ENCODE measurements at places on chromosomes 13 and 19. TPM values are rescaled to one million over a fixed set of nuclear protein-coding genes. Genes with fewer than 3 reads are reported as not detected.
A peak's percentile ranks its signal among the peaks of the same experiment; 100 is the strongest.

Gene ZNF808
- total RNA-seq: 22.8 TPM

Gene DYRK1B
- 2.7 TPM for total RNA-seq

Gene SLC6A16
- under 0.01 TPM for total RNA-seq

Gene MCF2L
- not detected for total RNA-seq

Gene ATP4A
- not detected for total RNA-seq

Gene ZNF234
- total RNA-seq: 11.9 TPM

DNA sequence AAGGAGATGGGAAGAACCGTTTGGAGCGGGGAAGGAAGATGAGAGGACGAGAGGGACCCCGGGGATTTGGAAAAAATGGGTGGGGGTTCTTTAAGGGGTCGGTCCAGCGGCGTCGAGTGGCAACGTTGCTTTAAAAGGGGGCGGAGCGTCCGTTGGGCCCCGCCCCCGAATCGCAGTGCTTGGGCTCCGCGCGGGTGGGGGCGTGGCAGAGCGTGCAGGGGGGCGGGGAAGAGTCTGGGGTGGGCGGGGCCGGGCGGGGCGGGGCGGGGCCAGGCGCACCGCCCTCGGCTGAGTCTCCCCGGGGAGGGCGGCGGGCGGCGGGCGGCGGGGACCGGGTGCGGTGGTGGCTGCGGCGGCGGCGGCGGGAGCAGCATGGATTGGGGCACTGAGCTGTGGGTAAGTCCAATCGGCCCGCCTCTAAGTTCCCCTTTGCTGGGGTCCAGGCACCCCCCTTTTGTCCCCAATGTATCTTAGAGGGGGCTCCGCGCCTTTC, at the start of gene TRIP10:
TSS of gene TRIP10 (plus strand) at position 291 of the 493 bp plus-strand sequence. CDS start at position 373, 82 bp downstream.
- DNase-seq: peak; percentile 72

DNA sequence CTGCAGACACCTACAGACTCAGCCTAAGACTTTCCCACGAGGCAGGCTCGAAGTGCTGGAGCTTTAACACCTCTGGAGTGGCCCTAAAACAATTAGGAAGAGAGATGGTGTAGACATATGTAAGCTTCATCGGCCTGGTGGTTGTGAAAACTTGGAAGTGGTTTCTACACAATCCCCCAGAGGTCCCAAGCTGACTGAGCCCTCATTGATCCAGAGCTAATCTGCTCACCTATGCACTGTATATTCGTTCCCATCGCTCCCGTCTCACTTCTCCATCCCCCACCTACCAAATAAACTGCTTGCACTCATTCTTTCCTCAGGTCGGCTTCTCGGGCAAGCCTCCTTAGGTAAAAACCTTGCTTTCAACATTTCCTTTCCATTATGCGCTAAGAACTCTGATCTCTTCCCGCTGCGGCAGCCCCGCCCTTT, 767 bp upstream of the ZNF793 start:
- no peak for DNase-seq

GRCh38 chr19:11377756-11378155, 3.3 kb downstream of the SWSAP1 start:
- peak; percentile 37 for DNase-seq

GRCh38 chr19:38162094-38162493, 61.9 kb downstream of the DPF1 start:
- no peak for DNase-seq

DNA sequence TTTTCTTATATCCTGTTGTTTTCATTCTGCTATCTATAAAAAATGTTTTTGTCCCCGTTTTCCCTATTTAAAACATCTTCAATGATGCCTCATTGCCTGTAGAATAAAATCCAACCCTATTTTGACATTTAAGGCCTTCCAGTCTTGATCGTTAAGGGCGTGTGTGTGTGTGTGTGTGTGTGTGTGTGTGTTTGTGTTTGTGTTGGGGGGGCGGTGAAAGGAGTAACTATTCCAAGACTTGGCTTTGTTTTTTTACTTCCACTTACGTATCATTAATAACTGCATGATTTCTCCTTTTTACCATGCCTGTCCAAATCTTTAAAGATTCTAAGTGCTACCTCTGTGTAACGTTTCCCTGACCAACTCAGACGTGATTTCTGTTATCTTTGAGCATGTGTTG, 784 bp downstream of the PIBF1 start:
- DNase-seq: peak; percentile 10

- no peak for DNase-seq
Measured at GRCh38 chr19:18392417-18392816, 5.0 kb downstream of the LRRC25 start.

- DNase-seq: no peak
Measured at GRCh38 chr19:2212861-2213711, 23.0 kb downstream of the PLEKHJ1 start.

DNA sequence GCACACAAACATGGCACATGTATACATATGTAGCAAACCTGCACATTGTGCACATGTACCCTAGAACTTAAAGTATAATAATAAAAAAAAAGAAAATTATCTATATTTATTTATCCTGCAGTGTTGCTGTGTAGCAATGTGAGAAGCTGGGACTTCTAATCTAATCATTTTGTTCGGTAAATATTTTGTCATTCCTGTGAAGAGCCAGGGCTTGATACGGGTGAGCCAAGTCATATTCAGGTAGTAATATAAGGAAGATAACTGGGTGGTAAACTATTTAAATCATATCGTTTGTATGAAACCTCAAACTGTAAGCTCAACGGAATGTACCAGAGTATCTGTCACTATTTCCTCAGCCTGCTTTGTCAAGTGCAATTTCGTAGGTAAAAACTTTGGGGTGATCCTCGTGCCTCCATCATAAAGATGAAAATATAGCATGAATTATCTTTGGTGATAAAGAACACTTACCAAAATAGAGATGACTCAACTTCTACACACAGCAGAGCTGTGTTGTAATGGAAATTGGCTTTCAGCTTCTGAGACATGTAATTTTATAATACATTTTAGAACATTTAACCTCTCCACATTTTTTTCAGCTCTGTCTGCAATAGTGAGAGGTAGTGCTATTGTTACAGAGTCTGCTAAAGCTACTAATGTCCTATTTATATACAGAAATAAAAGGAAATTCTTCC, 92.9 kb downstream of the PCDH9 start:
- peak; percentile 62 for DNase-seq

DNA sequence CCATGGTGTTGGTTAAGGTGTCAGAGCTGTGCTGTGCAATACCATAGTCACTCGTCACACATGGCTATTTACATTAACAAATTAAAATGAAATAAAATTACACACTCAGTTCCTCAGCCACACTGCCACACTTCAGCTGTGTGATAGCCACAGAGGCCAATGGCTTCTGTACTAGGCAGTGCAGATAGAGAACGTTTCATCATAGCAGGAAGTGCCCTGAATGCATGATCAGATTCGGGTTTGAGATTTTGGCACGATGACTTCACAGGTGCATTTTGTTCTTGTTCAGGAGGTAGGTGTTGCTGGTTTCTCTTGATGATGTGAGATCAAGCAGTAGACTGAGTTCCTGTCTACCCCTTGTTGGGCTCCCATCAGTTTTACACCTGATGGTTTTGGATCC, 6.5 kb downstream of the ARMC6 start:
- DNase-seq: no peak

DNA sequence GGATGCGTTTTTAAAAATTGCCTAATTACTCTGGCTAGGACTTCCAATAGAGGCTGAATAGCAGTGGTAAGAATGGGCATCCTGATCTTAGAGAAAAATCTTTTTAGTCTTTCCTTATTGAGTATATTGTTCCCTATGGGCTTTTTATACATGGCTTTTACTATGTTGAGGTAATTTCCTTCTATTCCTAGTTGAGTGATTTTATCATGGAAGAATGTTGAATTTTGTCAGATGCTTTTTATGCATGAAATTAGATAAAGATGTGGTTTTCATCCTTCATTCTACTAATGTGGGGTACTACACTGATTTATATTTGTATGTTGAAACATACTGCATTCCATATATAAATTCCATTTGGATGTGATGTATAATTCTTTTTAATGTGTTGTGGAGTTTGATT, 2673.8 kb downstream of the PCDH9 start:
- peak; percentile 2 for DNase-seq

GRCh38 chr19:55687281-55688201, 12.5 kb downstream of the EPN1 start:
- DNase-seq: no peak

GRCh38 chr19:41702171-41702651, 6.2 kb upstream of the CEACAM5 start:
- DNase-seq: peak; percentile 33

DNA sequence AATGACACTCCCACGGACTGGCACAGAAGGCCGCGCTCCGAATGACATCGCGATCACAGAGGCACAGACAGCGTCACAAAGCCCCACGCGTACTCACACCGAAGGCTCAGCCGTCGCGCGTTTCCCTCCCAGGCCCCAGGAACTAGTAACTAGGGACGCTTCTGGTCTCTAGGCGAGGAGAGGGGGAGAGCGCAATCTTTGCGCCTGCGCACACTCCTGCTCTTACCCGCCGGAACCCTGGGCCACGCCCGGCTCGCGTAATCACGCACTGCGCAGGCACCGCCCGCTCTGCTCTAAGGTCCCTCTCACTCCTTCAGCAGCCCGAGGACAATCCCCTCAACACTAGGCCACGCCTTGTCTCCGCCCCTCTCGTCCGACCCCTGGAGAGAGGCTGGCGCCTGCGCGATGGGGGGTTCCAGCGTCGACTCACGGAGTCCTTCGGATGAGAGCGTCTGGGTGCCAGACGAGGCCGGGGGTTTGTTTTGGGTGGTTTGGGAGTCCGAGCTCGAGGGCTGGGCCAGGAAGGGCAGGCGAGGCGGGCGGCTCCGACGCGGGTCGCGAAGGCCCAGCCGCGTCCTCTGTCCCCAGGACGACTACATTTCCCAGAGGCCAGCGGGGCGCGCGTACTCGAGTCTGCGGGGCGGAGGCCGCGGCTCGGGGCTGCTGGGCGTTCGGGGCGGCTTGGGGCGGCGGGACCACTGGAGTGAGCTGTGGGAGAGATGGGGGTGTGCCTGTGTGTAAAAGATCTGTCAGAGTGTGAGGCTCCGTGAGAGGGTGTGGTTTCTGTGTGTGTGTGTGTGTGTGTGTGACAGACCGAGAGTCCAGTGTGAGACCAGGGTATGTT, at the start of gene ZNF471:
TSS of gene ZNF471 (plus strand) at position 410 of the 844 bp plus-strand sequence. CDS start 3,717 bp downstream, outside the sequence.
- peak; percentile 98 for DNase-seq

DNA sequence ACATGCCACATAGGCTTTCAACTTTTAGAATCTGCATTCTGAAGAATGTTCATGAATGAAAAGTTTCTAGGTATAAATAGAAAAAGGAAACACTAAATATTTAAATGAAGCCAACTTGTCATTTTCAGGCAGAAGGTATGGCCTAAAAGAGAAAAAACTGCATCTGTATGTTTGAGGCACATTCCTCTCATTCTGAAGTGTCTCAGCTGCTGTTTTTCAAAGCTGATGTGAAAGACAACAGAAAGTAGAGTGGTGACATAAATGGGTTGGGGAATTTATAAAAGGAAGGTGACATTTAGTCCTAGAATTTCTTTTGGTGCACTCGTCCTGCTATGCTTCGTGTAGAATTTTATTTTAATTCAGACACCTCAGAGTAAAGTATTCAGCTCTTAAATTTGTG, 539.6 kb upstream of the SLITRK5 start:
- DNase-seq: no peak

DNA sequence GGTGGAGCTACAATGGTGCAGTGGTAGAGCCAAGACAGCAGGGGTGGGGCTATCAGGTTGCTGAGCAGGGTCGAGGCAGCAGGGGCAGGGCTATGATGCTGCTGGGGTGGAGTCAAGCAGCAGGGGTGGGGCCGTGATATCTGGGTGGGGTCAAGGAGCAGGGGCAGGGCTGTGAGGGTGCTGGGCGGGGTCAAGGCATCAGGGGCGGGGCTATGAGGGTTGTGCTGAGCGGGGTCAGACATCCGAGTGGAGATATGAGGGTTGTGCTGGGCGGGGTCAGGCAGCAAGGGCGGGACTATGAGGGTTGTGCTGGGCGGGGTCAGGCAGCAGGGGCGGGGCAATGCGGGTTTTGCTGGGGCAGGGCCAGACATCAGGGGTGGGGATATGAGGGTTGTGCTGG, 14.7 kb downstream of the HCN2 start:
- DNase-seq: no peak

GRCh38 chr13:40466272-40466671, 200.2 kb downstream of the FOXO1 start:
- no peak for DNase-seq

- peak; percentile 35 for DNase-seq
Measured at GRCh38 chr19:277581-278165, 13.5 kb downstream of the PLPP2 start.

DNA sequence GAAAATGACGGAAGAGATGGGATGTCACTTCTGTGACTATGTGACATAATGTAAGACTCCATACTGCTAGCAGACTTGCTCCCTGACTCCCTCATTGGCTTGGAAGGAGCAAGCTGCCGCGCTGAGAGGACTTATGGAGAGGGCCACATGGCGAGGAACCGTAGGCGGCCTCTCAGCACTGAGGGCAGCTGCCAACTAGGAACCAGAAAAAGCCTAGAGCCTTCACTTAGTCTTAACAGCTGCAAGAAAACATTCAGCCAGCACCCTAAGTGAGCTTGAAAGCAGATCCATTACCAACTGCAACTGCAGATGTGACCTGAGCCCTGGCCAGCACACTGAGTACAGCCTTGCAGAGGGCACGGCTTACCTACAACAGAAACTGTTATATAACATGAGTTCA, 33.9 kb downstream of the USP12 start:
- no peak for DNase-seq

DNA sequence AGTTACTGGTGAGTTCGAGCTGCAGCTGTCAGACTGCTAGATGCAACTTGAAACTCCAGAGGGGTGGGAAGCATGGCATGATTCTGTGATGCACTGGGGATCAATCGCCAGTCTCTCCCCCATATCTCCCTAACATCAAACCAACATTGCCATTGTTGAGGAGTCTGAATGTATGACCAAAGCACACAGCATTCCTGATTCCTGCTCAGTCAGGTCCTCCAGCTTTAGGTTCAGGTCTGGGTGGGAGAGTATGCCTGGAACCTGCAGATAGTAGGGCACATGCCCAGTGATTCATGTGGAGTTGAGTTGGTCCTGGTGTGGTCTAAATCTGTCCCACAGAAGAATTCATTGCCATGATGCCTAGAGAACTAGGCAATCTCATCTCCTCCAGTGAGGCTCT, 269.1 kb downstream of the GPC5 start:
- DNase-seq: no peak

DNA sequence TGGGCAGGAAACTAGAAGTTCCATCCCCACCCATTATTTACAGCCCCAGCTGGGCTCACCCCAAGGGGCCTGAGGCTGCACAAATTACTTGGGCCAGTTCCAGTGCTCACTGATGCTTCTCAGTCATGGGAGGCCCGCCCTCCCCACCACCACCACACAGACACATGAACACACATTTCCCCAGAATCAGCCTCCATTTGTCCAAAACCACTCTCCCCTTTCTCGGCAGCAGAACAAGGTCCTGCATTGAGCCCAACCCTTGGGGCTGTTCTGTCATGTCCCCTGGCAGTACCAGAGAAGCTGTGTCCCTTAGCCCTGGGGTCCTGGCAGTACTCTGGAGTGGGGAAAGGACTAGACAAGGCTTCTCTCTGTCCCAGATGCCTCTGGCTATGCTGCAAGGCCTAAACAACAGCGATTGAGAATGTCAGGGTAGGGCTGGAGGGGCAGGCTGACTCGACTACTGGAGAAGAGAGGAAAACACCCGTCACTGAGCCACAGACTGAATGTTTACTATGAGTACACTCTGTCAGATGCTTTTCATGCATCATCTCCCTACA, 21.8 kb downstream of the SAMD4B start:
- DNase-seq: peak; percentile 80
